NCI-H146 (cell line): ENCODE measurements at places on chromosomes 6 and 20.

DNA sequence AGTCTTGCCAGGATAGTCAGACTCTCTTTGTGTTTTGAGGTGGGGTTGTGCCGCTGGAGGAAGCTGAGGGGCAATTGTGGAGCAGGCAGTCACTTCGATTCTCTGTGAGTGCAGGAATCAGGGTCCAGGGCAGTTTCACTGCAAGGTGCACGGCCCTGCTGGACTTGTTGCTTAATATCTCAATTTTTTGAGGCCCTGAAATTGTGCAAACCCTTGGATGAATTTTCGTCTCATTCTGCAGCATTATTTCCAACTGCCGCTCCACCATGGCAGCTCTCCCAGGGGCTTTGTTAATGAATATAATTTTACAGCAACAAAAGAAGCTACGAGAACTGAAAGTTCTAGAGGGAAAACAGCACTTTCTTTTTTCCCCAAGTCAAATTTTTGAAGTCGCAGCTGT, 531.9 kb downstream of the QKI start:
- no peak for DNase-seq

GRCh38 chr6:77626426-77626825, 26.4 kb upstream of the MEI4 start:
- no peak for DNase-seq

DNA sequence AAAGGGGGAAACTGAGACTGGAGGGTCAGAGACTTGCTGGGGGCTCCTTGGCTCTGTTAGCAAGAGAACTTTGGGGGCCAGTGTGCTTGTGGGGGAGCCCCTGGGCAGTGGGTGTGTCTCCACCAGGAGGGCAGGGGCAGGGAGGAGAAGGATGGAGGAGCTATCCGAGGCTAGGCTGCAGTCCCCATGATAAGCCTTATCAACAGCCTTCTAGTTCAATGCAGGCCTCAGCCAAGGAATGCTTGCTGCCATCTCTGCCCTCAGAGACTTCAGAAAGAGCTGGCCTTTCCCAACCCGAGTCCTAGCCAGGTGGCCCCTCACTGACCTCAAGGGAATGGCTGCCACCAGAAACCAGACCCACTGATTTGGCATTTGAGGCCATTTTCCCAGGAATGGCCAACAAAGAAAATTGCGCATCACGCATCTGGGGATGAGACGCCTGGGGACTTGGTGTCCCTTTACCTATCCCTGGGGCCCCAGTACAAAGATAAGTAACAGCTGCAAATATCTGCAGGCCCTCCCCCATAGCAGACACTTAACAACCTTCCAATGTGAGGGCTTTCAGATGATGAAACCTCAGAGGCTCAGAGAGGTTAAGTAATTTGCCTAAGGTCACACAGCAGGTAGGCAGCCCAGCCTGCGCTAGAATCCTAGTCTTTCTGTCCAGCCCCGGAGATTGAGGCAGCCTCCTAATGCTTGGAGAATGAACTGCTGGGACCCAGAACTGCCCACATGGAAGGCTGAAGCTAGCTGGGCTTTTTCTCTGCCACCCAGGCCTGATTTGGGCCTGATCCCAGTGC, 4.9 kb downstream of the TGM2 start:
- no peak for DNase-seq

DNA sequence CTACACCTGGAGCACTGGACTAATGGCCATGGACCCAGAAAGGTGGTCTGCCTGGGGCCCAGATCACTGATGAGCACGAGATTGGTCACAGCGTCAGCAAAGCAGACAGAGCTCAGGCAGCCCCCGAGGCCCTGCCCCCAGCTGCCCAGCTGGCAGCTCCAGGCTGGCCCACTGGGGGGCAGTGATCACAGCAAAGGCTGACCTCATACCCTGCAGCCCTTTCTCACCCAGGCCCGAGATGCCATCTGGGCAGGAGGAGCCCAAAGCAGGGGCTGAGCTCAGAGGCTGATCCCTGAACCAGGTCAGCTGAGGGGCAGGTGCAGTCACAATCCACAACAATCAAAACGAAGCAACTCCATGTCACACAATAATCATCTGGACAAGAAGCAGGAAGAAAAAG, 4.1 kb downstream of the MAP1LC3A start:
- DNase-seq: peak; percentile 42

- no peak for DNase-seq
Observed at GRCh38 chr6:39268171-39268570, 38.9 kb upstream of the KCNK5 start.

- no peak for DNase-seq
Observed at GRCh38 chr20:45631184-45631583, at the start of gene WFDC9. WFDC9 (minus strand) TSS chr20:45631284; CDS start chr20:45610181, 21,103 bp downstream.

DNA sequence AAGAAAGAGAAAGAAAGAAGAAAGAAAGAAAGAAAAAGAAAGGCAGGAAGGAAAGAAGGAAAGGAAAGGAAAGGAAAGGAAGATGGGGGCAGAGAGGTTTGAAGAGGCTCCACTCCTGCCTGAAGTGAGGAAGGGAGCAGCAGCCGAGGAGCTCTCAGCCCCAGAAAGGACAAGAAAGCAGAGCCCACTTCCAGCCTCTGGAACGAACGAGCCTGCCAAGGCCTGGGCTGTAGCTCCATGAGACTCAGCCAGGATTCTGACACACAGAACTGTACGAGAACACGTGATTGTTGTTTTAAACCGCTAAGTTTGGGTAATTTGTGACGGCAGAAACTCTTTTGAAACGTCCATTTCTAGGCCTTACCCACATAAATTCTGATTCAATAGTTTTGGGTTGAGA, 69.5 kb downstream of the TTLL2 start:
- no peak for DNase-seq

DNA sequence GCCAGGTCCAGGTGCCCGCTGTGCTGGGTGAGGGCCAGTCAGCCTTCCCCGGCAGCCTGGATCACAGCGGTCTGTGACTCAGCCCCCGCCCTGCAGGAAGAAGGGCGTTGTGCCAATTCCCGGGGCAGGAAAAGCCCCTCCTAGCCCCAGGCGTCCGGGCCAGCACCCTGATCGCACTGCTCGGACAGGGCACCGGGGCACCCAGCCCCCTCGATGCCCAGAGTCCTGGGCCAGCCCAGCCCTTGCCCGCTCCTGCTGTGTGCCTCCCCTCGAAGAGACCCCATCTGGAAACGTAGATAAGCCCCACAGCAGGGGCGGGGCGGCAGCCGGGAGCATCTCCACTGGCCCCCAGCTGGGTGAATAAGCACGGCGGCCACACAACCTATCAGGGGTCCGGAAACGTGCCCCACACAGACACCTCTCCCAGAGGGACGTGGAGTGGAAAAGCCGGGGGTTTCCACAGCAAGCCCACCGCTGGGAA, 9.9 kb downstream of the LAMA5 start:
- no peak for DNase-seq

DNA sequence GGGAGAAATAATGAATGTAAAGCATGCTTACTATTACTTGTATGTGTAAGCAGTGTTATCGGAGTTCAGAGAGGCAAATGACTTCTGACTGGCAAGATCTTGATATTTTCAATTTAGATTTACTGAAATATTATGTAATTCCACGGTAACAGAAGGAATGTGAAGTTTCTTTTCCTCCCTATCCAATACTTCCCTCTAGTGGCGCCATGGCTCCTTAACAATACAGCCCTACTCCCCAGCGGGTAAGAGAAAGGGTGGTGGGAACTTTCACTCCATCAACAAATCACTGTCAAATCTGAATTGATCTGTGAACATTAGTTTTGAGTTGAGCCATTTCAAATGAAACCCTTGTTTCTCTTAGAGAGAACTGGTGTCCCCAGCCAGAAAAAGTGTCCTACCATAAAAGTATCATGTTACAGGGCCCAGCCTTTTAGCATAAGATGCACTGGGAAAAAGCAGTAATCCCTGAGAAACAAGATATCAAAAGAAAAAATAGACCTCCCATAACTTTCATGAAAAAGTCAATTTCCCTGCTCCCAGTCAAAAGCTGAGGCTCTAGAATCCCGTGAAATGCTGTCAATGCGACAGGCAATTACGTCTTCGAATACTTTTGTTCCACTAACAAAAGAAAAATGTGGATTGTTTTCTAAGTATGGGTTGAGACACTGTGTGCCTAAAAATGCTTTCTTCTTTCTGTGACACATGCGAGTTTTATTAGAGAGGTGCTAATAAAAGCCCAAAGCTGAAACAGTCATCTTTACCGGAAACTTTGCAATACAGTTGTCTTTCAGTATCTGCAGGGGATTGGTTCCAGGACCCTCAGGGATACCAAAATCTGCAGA, 12.9 kb downstream of the COX7A2 start:
- DNase-seq: peak; percentile 57

DNA sequence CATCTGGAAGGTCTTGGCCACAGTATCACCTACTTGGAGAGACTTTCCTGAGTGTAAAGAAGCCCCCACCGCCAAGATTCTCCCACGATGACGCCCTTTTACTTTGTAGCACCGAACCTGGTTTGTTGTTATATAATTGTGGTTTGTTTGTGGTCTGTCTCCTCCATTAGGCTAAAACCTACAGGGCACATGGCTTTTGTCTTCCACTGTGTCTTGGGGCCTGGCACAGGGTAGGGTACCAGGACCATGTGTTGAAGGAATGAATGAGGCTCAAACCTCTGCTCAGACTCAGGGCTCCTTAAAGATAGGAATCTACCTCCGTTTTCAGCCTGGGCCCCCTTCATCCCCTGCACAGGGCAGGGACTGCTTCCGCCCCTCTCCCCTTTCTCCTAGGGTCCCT, 59.4 kb upstream of the CCDC167 start:
- no peak for DNase-seq

DNA sequence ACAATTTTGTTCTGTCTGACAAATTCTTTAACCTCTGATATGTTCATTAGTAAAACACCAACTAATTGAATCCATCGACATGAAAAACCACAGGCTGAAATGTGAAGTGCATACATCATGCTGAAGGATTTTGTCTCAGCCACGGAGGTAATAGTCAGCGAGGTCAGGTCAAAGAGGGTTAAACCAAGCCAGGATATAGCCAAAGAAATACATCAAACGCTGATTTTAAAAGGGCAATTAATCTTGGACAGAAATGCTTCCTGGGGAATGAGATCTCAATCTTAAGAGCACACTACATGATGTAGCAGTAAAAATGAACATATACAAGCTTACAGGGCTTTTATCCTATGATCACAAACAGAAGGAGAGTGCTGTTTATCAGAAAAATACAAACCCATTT, 106.7 kb downstream of the PRDM1 start:
- no peak for DNase-seq

DNA sequence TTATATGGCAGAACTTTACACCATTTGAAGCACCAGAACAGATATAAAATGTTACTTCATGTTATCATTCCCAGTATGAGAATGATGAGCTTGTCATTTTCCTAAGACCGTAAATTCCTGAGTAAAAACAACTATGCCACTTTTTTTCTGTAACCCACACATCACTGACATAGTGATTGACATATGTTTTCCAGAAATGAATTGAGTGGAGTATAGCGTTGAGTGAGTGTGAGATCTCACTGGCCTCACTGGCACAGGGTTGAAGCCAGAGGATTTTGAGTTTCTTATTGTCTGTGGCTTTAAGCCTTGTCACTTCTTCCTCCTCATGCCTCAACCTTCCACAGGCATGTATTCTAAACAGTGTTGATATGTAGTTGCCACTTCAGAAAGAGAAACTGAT, 62.3 kb downstream of the PDE7B start:
- no peak for DNase-seq

DNA sequence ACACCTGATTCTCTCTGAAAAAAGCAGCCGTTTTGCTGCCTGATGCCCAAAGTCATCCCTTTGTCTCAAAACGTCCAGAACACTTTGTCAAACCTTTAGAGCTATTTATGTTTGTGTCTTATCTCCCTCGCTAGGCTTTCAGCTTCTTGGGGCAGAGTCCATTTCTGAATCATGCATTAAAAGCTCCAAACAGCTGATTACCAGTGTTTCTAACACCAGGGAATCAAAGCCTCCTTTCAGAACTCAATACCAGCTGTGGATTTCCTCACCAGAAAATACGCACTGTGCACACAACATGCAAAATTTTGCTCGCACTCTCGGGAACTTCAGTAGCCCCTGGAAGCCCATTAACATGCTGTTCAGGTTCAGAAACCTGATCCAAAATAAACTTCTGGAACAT, 333.3 kb downstream of the HACE1 start:
- DNase-seq: peak; percentile 28

- DNase-seq: no peak
Observed at GRCh38 chr20:4555188-4555890, 166.4 kb upstream of the PRND start.

DNA sequence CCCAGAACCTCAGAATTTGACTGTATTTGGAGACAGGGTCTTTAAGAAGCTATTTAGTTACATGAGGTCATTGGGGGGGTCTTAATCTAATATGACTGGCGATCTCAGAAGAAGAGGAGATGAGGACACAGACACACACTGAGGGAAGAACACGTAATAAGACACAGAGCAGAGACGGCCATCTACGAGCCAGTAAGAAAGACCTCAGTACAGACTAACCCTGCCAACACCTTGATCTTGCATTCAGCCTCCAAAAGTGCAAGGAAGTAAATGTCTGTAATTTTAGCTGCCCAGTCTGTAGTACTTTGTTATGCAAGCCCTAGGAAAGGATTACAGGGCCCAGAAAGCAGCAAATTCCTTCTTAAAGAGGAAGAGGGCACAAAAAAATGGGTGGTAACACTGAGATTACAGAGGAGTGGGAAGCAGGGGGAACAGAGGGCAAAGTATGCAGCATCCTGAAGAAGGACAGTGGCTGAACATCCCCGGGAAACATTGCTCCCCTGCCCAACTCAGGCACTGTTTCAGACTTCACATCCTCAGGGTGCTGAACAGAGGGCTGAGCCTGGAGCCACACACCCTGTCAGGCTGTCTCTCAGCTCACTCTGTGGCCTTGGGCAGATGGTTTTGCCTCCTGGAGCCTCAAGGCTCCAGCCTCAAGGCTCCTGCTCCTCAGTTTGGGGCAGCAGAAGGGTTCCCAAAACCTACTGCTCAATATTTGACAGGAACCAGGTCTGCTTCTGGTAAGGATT, 27.9 kb upstream of the SIRPG start:
- DNase-seq: no peak

- DNase-seq: peak; percentile 29
Observed at GRCh38 chr6:149560736-149561135, 5.4 kb upstream of the GINM1 start.

GRCh38 chr6:18042536-18043145, 55.2 kb upstream of the KIF13A start:
- DNase-seq: no peak

GRCh38 chr6:14849185-14849584, 396.7 kb upstream of the JARID2 start:
- no peak for DNase-seq

DNA sequence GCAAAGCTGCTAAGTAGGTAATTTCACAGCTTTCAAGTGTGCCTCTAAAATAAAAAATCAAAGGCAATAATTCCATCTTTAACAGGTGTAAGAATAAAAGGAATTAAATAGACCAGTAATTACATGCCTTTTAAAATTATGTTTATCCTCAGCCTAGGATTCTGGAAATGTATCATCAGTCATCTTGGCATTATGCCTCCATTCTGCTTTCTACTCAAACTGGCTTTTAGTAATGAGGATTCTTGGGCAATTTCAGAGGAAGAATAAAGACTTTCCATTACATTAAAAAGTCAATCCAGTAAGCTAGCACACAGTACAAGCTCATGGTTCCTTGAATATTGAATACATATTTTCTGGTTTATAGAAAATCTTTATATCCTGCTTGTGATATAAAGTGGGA, 44.7 kb downstream of the GSTA2 start:
- peak; percentile 3 for DNase-seq

- no peak for DNase-seq
Observed at GRCh38 chr20:1827510-1827973, 67.7 kb upstream of the SIRPA start.

GRCh38 chr20:50589548-50590347, 79.6 kb downstream of the PTPN1 start:
- no peak for DNase-seq
